ENCODE measurements at places on chromosomes 7 and 10. TPM values are rescaled to one million over a fixed set of nuclear protein-coding genes. Genes with fewer than 3 reads are reported as not detected.

DNA sequence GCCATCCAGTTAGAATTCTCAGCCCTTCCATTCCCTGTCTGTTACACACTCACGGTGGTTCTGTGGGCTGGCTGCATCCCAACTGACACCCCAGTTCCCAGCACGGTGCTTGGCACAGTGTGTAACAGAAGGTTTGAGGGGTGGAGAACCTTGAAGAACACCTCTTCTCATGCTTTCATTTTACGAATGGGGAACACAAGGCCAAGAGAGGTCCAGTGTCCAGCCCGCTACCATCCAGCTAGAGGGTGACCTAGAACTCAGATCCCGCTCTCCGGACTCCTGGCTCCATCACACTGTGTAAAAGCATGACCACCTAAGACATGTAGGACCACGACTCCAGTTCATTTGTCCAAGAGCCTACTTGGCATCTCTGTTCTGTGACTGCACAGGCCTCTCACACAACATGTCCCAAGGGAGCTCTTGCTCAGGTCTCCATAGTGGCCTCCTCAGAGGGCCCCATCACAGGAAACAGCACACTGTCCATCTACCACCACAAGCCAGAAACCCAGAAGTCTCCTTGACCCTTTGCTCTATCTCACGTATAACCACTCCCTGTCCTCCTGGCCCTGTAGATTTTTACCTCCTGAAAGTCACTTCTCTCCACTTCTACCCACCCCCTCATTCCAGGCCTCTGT, 2.8 kb upstream of the CDH23 start:
- no peak for DNase-seq

GRCh38 chr10:18157881-18158280, 17.7 kb downstream of the CACNB2 start:
- no peak for DNase-seq

SLC13A1 gene
- not detected for total RNA-seq

- no peak for DNase-seq
Observed at GRCh38 chr10:128695931-128696330, 569.7 kb upstream of the MKI67 start.

PRKAR2B gene
- 0.57 TPM for total RNA-seq

Measured in natural killer cell treated with Interleukin-12 subunit alpha and Interleukin-12 subunit beta and Interleukin-15 and Interleukin-18, amount 100 ng/mL, for 72 hours (primary cell).